Putamen (tissue), 1 donor: ENCODE measurements at places on chromosomes 4 and X.

DNA sequence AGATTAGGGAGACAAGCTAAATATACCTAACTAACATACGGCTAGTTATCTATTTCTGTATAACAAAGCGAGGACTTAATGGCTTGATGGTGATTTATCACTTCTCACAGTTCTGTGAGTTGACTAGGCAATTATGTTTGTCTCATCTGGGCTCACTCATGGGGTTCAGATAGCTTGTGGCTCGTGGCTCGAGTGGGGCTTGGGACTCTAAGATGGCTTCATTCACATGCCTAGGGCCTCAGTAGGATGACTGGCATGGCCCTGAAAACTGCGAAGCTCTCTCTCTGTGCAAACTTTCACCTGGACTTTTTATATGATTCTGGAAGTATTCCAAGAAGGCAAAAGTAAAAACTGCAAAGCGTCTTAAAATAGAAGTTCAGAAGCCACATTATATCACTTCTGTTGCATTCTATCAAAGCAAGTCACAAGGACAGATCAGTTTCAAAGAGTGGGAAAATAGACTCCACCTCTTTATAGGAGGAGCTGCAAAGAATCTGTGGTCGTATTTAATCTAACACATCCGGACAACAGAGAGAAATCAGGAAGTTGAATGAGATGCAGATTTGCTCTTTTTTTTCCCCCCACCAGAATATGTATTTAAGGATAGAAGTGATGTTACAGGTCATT, 491.2 kb downstream of the INPP4B start:
- DNase-seq = no peak

DNA sequence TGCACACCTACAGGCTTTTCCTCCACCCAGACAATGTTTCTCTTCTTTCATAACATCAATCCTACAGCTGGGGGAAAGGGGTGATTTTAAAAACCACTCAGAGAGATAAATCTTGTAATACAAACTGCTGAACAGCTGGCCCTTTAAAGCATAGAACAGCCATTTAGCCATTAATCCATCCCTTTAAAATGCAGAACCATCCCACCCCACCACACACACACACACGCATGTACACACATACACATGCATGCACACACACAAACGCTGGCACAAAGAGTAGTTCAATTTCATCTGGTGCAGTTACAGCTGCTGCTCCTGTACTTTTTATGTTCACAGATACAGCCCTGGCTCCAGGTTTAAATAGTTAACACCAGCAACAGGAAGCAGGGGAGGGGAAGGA, 426.1 kb downstream of the MID1IP1 start:
- no peak for DNase-seq

- DNase-seq = no peak
These were observed 523.8 kb upstream of the CPEB2 start for GRCh38 chr4:14478504-14478903.

GRCh38 chr4:61485056-61485455, 284.9 kb downstream of the ADGRL3 start:
- DNase-seq = no peak

- DNase-seq = no peak
These were observed 370.5 kb upstream of the ANXA10 start for GRCh38 chr4:167721617-167722486.

DNA sequence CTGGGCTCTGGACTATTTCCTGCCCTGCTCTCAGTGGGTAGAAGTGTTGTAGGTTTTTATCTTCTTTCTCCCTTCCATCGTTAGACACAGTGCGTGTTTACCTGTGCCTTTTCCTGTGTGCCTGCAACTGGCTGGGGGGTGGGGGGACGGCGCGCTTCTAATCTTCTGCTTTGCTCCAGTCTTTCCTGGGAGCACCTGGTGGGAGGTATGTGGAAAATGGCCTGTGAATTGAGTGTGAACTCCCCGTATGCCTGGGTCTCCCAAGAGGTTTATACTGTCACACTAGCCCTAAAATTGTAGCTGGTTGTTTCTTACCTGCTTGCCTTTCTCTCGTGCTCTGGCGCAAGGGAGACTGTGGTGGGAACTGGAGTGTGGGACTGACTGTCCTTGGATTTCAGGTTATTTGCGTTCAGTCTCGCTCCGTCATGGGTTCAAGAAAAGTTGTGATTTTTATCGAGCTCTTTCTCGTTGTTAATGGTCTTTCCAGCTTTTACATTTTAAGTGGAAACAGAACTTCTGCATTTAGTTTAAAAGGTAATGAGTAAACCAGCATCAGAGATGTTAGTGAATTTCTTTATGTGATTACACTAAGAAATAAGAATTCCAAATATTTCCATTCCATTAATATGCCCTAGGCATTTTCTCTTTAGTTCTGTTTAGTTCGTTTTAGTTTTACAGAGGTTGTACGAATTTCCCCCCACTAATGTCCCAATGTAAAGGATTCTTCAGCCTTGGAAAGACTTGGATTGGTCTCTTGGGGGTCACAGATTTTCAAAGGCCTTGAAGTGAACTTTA, 15.3 kb downstream of the MRPL1 start:
- no peak for DNase-seq

GRCh38 chr4:8176547-8177399, 18.2 kb upstream of the ABLIM2 start:
- no peak for DNase-seq

- DNase-seq = no peak
These were observed 59.3 kb downstream of the CNGA2 start for GRCh38 chrX:151793886-151794285.

- no peak for DNase-seq
These were observed 999 bp downstream of the NAP1L5 start for GRCh38 chr4:88696630-88697029.

- peak; percentile 59 for DNase-seq
These were observed 72.8 kb downstream of the DHX15 start for GRCh38 chr4:24511371-24512063.

GRCh38 chr4:112604589-112604988, 32.1 kb downstream of the ZGRF1 start:
- DNase-seq = peak; percentile 65

DNA sequence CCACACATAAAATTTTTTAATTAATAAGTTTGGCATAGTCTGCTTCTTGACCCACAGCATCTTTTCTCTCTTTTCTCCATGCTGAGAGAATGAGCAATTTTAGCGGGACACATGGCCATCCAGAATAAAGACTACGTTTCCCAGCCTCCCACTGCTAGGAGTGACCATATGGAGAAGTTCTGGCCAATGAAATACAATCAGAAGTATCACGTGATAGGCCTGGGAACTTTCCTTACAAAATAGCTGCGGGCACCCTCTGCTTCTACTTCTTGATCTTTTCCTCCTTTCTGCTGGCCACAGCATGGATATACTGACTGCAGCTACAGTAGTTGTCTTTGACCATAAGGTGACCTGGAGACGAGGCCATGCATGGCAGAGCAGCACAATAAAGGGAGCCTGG, 348.0 kb downstream of the BCOR start:
- no peak for DNase-seq

DNA sequence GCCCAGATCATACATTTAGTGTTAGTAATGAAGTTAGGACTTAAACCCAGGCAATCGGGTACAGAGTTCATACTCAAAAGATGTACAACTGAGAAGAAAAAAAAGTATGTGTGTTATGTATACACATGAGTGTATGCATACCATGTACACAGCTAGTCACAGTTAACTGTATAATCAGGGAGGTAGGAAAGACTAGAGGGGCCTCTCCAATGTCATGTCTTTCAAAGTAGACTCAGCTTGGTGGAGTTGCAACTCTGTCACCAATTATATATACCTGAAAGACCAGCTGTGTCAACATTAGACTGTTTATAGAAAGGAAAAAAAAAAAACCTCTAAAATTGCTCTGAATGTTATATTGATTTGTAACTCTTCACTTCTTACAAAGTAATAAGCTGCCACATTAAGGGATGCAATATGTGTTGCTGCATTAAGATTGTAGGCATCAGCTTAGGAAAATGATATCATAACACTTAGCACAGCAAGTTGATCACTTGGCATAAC, 167.5 kb downstream of the DCTD start:
- no peak for DNase-seq

GRCh38 chrX:12979616-12980015, 4.7 kb downstream of the TMSB4X start:
- no peak for DNase-seq

DNA sequence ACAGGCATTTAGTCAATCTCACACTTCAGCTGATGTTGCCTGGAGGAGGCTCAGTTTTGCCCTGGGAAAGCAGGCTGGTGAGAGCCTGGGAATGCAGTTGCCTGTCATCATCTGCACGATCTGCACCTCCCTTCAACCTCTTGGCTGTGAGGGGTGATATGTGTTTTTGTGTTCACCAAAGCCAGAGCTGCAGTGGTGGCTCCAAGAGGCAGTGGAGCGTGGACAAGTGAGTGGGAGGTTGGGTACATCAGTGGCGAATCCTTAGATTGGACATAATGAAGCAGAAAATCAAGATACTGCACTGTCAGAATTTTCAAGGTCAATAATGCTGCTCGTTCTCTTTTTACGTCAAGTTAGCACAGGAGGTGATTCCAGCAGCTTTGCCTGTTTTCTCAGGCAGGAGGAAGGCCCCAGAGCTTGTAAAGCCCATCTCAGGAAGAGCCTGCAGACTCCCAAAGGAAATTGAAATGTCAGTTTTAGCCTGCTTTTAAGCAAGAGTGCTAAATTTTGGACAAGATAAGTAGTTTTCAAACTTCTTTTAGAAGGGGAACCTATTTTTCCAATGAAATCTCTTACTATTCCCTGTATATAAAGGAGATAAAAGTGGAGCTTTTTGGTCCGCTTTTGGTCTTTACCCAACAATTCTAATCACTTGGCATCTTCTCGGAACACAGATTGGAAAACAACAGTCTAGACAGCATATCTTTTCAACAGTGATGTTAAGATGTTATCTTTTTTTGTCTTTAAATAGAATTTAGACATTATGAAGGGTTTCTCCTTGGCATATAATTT, 92.8 kb downstream of the FRAS1 start:
- no peak for DNase-seq

- DNase-seq = no peak
These were observed 71.1 kb downstream of the SHOX start for GRCh38 chrX:701673-702072.

DNA sequence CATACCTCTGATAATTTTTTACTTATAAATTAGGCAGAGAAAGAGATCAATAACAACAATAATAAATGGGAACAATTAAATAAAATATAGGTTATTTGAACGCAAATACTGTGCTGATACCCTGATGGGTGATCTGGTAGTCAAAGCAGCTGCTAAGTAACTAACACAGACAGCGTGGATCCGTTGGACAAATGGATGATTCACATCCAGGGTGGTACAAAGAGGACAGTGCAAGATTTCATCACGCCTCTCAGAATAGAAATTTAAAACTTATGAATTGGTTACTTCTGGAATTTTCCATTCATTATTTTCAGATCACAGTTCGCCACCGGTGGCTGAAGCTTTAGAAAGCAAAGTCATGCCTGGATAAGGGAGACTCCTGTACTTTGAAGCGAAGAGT, 1066.0 kb upstream of the ADGRL3 start:
- no peak for DNase-seq

DNA sequence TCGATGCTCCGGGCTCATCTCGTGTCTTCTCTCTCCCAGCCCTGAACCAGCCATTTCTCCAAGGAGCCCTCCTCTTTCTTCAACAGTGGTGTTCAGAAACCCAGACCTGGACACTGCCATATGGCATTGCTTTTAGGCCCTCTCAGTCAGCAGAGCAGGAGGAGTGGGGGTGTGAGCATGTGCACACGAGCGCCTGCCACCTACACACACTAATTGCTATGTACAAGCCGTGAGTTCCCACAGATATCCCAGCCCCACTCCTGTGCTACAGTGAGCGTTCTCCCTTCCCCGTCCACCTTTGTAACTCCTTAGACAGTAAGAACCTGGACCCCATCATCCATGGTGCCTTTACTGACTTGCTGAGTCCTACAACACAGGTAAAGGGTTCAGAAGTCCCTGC, 53.8 kb downstream of the TNIP2 start:
- DNase-seq = peak; percentile 15

- peak; percentile 0 for DNase-seq
These were observed 250.7 kb downstream of the NAP1L3 start for GRCh38 chrX:93422693-93423092.

DNA sequence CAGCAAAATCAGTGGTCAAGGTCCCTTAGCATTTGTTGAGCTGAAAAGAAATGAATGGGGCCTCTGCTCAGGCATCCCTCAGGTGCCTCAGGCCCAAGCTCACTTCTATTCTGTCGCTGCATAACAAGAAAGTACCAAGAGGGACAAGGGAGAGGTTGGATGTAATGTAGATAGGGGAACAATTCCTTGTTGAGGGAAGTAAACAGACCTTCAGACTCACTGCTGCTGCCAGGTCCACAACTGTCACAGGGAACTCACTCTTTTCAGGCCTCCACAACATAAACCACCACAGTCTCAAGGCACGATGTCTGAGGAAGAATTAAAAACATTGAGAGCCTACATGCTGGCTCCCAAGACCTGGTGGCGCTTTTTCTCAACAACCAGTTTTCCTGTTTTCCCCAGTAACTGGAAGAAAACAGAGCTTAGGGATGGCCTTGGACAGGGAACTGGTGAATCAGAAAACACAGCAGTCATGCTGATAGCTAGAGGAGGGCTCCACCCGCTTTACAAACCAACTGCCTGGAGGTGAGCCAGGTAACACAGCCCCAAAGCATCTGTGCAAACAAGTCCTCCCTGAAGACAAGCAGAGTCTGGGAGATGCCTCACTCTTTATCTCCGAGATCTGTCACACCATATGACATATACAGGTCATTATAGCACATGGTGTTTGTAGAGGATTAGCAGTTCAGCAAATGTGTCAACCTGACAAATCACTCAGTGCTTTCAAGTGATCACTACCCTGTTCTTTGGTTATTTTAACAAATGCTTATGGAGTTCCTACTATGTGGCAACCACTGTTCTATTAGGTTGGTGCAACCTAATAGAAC, 14.3 kb upstream of the AWAT1 start:
- no peak for DNase-seq

DNA sequence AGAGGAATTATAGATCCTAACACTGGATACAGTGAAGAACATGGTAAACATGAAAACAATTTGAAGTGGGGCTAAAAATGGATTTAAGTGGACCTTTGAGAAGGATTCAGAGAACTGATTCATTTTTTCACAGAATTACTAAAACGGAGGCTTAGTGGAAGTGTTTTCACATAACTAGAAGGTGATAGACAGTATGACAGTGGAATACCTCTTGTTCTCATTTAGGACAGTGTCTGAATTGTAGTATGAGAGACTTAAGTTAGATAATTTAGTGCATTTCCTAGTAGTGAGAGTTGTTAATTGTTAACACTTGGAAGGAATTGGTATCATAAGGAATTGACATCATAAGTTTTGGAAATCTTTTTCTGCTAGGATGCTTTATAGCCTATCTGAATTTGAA, 64.1 kb downstream of the FIP1L1 start:
- DNase-seq = no peak

- DNase-seq = no peak
These were observed 226.0 kb downstream of the SPRY1 start for GRCh38 chr4:123622572-123622971.

GRCh38 chrX:103310555-103311398, at the start of gene BEX2:
Gene BEX2, minus strand, starts transcription at chrX:103310990. Its CDS starts 1,014 bp downstream, at chrX:103309976.
- DNase-seq = peak; percentile 78

- no peak for DNase-seq
These were observed 56.5 kb downstream of the CPZ start for GRCh38 chr4:8648816-8649630.
